ENCODE measurements at places on chromosomes 16 and 17. TPM values are rescaled to one million over a fixed set of nuclear protein-coding genes. Genes with fewer than 3 reads are reported as not detected.

GRCh38 chr17:3514873-3515272, 39.1 kb downstream of the ASPA start:
- H3K27me3 ChIP-seq = no peaks in the 10 kb centered on the region
- H3K27ac ChIP-seq = peak overlapping the region; percentile 94
- DNase-seq = no peak
- no peaks in the 10 kb centered on the region for H3K4me1 ChIP-seq

DNA sequence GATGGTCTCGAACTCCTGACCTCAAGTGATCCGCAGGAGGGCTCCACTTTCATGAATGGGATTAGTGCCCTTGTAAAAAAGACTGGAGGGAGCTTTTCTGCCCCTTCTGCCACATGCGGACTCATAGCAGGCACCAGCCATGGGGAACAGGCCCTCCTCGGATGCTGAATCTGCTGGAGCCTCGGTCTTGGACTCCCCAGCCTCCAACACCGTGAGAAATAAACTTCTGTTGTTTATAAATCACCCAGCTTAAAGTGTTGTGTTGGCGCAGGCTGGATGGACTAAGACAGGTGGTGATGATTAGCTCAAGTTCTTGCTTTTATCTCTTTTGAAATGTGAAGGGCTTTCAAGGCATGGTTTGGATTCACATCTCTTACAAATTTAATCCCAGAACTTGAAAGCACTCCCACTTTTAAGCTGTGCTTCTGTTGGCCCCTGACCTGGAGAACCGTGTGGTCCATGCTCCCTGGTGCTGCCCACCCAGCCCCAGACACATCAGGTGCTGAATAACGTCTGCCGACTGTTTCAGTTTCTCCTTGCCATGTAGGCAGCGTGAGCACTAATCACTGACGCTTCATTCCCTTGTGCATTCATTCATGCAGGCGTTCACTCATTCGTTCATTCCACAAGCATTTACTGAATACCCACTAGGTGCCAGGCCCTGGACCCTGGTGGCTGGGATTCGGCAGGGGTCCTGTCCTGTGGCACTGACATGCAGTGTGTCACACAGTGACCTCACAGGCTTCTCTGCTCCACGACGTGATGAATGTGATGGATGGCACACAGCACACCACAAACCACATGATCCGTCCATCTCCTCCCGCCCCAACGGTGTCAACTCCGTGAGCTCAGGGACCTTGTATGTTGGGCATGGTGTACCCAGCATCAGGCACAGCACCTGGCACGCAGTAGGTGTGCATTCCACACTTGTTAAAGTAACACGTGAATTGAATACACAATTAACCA, 8.9 kb downstream of the CIBAR2 start:
- H3K4me1 ChIP-seq = no peaks in the 10 kb centered on the region
- no peaks in the 10 kb centered on the region for H3K27me3 ChIP-seq
- DNase-seq = no peak
- no peak overlapping the region for H3K27ac ChIP-seq

DNA sequence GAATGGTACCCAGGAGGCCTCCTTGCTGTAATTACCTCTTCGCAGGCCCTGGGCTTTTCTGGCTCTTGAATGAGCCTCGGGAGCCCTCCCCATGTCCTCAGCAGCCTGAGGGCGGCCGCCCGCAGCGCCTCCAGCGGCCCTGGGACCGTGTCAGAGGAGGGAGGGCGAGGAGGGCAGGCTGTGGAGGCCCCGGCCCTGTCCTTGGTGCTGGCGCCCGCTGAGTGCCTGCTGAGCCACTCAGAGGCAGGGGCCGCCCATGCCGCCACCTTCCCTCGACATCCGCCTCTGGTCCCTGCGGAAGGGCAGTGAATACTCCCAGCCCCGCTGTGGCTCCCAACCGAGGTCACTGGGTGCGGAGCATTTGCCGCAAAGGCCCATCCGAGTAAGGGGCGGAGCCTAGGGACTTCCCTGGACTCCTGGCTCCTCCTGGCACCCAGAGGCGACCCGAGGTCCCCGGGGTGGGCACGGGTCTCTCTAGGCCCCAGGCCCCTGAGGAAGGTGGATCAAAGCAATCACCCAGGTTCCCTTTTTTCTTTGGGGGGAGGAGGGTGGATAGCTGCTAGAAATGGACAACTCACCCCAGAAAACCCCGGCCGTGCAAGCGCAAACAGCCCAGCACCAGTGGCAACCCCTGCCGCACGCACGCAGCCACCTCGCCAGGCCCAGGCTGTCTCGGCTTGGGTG, 2.8 kb downstream of the RBFOX3 start:
- H3K4me3 ChIP-seq = no peak overlapping the region
- DNase-seq = no peak
- H3K27me3 ChIP-seq = peaks cover 15% of the 10 kb centered on the region
- no peaks in the 10 kb centered on the region for H3K36me3 ChIP-seq
- no peak overlapping the region for H3K27ac ChIP-seq
- peaks cover 19% of the 10 kb centered on the region for H3K4me1 ChIP-seq

HMOX2 gene
- total RNA-seq = 98.7 TPM
